ENCODE measurements at places on chromosomes 6 and 20. TPM values are rescaled to one million over a fixed set of nuclear protein-coding genes. Genes with fewer than 3 reads are reported as not detected.

BNIP5 gene
- not detected for total RNA-seq

MATN4 gene
- not detected for total RNA-seq

GRCh38 chr6:156954816-156955215 lies 177.6 kb downstream of the ARID1B start:
- DNase-seq, result no peak

DNA sequence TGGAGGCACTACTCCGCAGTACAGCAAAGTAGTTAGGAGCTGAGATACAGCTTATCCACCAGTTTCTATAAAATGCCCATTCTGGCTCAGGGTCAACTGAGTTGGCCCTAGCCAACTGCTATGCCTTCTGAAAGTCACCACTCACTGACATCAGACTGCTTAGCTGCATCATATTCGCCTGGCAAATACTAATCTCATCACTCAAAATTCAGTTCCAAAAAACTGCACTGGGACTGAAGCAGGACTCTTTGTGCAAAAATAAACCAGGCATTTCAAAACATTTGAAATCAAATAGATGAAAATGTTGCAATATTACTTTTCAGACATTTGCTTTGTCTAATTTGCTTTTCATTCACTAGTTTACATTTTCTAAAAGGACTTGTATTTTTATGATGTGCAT lies 230.0 kb downstream of the ALDH8A1 start:
- DNase-seq, result no peak

DNA sequence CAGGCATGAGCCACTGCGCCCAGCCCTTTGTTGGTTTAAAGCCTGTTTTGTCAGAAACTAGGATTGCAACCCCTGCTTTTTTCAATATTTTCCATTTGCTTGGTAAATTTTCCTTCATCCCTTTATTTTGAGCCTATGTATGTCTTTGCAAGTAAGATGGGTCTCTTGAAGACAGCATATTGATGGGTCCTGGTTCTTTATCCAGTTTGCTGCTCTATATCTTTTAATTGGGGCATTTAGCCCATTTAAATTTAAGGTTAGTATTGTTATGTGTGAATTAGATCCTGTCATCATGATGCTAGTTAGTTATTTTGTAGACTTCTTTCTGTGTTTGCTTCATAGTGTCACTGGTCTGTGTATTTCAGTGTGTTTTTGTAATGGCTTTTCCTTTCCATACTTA lies 46.8 kb downstream of the ZC2HC1B start:
- no peak for DNase-seq

DNA sequence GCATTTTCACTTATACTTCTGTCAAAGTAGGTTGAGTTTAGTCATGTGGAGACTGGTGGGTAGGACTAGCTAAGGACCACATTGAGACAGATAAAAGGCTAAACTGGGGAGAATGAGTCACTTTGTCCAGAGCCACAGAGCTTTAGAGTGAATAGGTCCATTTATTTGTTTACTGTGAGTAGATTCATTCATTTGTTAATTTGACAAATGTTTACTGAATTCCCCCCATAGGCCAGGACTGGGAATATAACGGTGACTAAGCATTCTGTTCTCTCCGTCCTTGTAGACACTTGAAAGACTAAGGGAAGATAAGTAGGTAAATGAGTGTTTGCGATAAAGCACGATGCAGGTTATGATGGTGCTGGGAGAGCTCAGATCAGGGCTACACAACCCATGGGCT lies 699.7 kb upstream of the ID4 start:
- no peak for DNase-seq

DNA sequence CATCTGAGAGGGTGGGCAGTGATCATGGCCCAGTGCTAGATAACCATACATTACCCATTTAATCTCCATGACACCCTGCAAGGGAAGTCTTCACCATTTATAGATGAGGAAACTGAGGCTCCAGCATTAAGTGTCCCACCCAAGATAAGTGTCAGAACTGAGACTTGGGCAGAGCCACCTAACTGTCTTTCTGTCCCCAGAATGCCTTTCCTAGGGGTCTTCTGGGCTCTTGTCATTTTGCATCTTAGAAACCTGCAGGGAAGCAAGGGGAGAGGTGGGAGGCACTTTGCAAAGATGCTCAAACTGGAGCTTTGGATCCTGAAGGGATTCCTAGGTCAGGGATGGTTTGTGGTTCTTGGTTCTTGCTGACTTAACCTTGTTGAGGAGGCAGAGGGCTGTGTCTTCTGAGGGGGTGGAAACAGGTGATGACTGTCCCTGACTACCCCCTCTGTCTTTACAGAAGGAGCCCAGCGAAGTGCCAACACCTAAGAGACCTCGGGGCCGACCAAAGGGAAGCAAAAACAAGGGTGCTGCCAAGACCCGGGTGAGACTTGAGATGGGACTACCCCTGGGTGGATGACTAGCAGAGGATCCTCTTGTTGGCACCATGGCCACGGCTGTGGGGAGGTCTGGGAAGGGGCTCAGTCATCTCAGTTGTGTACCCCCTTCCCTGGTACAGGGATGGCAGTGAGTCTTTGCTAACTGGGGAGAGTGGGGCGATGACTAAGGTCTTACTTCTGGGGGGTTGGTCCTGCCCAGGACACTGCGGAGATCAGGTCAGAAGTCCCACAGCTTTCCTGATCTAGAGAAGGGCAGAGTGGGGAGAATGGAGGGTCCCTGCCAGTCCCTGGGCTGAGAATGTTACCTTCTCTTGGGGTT lies 5.8 kb downstream of the HMGA1 start:
- DNase-seq, result no peak

DNA sequence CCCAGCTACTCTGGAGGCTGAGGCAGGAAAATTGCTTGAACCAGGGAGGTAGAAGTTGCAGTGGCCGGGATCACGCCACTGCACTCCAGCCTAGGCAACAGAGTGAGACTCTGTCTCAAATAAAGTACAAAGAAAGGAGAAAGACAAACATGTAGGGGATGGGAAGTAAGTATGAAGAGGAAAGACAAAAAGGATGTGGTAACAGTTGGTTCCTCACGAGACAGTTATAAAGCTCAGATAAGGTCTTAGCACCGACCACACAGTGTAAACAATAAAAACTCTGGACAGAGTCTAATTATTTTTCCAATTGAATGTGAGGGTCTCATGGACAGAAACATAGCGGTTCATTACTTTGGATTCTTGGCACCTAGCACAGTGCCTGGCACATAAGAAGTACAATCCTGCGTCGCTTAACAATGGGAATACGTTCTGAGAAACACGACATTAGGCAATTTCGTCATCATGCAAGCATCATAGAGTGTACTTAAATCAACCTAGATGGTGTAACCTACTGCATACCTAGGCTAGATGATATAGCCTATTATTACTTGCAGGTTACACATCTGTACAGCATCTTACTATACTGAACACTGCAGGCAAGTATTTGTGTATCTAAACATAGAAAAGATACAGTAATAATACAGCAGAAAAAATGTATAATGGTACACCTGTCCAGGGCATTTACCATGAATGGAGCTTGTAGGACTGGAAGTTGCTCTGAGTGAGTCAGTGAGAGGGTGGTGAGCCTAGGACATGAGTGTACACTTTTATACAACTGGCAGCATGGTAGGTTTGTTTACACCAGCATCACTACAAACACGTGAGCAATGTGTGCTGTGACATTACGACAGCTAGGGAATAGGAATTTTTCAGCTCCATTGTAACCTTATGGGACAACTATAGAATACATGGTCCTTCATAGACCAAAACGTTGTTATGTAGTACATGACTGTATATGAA lies 38.2 kb downstream of the MBOAT1 start:
- no peak for DNase-seq
